ENCODE measurements at places on chromosomes 16 and 17. TPM values are rescaled to one million over a fixed set of nuclear protein-coding genes. Genes with fewer than 3 reads are reported as not detected.

Gene TMEM106A
- 21.6 TPM for total RNA-seq

GRCh38 chr17:78075011-78075410 is 53.5 kb downstream of the TMC6 start:
- no peak for DNase-seq

DNA sequence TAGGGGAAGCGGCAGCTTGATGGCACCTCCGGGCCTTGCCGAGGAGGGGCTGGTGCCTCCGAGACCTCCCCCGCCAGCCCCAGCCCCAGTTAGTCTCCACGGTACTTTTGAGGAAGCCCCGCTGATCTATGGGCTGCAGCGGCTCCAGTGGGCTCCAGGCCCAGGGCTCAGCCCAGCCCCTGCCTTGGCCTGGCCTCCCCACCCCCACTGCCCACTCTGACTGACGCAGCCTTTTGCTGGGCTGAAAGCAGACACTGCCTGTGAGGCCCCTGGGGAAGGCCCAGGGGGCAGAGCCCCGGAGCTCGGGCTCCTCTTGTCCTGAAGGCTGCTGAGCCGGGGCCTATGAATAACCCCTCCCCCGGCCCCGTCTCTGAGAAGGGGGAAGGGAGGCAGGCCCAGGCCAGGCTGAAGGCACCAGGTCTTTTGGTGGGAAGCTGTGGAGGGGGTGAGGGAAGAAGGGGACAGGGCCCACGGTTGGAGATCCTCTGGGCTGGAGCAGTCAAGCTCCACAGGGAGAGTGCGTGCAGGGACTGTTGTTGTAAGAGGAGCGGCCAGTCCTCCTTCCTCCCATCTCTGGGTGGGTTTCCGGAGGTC is 7.5 kb upstream of the SMTNL2 start:
- DNase-seq, result no peak

GRCh38 chr16:59699786-59700185 is 965.7 kb upstream of the GOT2 start:
- no peak for DNase-seq

GRCh38 chr16:89431630-89432029 is 58.7 kb downstream of the ANKRD11 start:
- DNase-seq, result no peak

DNA sequence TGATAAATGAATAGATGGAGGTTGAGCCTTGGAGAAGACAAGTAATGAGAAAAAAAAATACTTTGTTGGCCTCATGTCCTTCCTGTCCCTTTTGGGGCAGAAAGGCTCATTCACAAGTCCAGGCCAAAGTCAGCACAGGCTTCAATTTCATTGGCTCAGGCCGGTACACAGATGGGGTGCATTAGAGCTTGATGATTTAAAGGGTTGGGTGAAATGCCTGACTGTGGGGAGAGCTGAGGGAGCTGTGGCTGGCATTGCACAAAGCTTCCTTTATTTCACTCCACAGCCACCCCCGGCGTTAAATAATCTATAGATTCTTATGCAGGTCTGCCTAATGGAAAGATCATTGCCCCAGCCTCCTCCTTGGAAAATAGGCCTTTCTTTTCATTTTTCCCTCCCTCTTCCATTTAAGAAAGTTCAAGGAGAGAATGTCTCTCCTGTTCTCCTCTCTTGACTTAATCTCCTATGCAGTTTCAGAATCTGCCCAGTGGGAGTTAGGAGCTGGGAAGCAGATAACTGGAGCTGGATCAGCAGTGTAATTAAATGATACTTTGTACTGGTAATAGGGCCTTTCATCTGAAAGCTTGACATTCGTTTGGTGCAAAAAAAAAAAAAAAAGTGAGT is 24.4 kb downstream of the YPEL2 start:
- DNase-seq, result no peak

GRCh38 chr17:7569571-7569970 is 7.9 kb downstream of the SENP3 start:
- DNase-seq, result no peak

GRCh38 chr16:47467501-47467900 is 6.4 kb downstream of the PHKB start:
- DNase-seq, result no peak

Gene ATP2A1
- 8.4 TPM for total RNA-seq

Gene TPSD1
- not detected for total RNA-seq

DNA sequence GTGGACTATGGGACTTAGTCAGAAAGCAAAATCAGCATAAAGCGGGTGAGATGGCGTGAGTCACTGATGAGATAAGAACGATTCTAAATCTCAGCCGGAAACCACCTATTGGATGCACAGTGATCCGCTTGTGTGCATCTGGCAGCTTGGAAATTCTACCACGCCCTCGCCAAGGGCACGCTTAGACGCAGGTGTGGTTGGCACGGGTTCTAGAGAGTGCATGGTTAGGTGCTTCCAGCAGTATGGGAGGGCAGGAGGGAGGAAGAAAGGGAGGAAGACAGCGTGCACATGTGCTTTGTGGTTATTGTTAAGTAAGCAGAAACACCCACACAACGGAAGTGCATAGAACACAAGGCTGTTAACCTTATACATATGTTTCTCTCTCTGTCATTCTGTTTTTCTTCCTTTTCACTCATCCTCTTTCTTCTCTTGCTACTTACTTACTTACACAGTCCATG is 374.0 kb upstream of the ASIC2 start:
- peak; percentile 53 for DNase-seq

Gene CD19
- 1.4 TPM for total RNA-seq

DNA sequence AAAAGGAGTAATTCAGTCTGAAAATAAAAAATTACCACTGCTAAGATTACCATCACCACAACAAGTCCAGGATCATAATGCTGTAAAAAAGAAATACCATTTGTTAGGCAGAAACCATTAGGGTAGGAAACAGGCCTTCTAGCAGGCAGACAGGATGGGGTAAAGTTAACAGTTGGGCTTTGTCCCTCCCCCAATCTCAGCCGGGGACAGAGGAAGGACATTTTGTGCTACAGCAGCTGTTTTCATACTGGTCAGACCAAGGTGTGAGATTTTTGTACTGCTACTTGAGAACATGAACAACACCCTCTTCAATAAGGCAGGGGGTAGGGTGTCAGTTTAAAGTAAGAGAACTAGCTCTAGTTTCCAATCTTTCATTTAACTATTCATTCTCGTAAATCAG is 49.2 kb upstream of the ITGA2B start:
- no peak for DNase-seq

Gene ACSM5
- not detected for total RNA-seq

Measured in activated T-cell treated with anti-CD3 and anti-CD28 coated beads, Interleukin-2, amount 50 U/mL, for 72 hours (primary cell).